ENCODE measurements at places on chromosomes 4 and X. TPM values are rescaled to one million over a fixed set of nuclear protein-coding genes. Genes with fewer than 3 reads are reported as not detected.

- H3K27me3 ChIP-seq, result no peaks in the 10 kb centered on the region
- H3K4me1 ChIP-seq, result no peaks in the 10 kb centered on the region
- no peak for DNase-seq
- H3K27ac ChIP-seq, result no peak overlapping the region
These were observed 111.8 kb downstream of the APBB2 start for GRCh38 chr4:41102414-41103092.

The CXCL11 gene
- 1.4 TPM for polyA plus RNA-seq

The MAGED4 gene
- polyA plus RNA-seq, result not detected

The GAGE13 gene
- not detected for polyA plus RNA-seq

DNA sequence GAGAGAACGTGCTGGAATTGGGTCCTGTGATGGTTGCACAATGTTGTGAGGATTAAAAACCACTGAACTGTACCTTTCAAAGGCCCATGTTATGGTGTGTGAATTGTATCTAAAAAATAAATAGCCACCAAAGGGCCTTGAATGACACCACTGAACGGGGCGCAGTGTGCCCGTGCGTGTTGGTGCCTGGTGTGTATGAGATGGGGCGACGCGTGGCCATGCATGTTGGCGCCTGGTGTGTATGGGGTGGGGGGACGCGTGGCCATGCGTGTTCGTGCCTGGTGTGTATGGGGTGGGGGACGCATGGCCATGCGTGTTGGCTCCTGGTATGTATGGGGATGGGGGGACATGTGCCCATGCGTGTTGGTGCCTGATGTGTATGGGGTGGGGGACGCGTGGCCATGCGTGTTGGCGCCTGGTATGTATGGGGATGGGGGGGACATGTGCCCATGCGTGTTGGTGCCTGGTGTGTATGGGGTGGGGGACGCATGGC lies 66.6 kb upstream of the HELT start:
- H3K36me3 ChIP-seq, result no peaks in the 10 kb centered on the region
- H3K4me3 ChIP-seq, result no peak overlapping the region
- no peak overlapping the region for H3K27ac ChIP-seq
- H3K27me3 ChIP-seq, result peaks cover 5% of the 10 kb centered on the region

- no peak overlapping the region for H3K4me3 ChIP-seq
- no peaks in the 10 kb centered on the region for H3K36me3 ChIP-seq
- DNase-seq, result no peak
- no peaks in the 10 kb centered on the region for H3K4me1 ChIP-seq
- no peaks in the 10 kb centered on the region for H3K27me3 ChIP-seq
- H3K27ac ChIP-seq, result no peak overlapping the region
These were observed 85.2 kb upstream of the SLIT2 start for GRCh38 chr4:20166544-20166943.

- H3K4me1 ChIP-seq, result no peaks in the 10 kb centered on the region
- H3K27ac ChIP-seq, result no peak overlapping the region
- no peaks in the 10 kb centered on the region for H3K36me3 ChIP-seq
These were observed 22.0 kb upstream of the PHKA2 start for GRCh38 chrX:19005909-19006308.

DNA sequence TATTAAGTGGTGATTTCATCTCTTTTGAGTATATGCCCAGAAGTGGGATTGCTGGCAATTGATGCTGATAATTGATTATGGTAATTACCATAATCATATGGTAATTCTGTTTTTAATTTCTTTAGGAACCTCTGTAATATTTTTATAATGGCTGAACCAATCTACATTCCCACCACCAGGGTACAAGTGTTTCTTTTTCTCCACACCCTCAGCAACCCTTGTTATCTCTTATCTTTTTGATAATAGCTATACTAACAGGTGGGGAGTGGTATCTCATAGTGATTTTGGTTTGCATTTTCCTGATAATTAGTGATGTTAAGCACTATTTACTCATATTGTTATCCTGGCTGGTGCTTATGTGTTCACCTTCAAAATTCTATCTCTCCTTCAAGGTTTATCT lies 212.6 kb downstream of the FMR1NB start:
- DNase-seq, result no peak
- H3K4me1 ChIP-seq, result no peaks in the 10 kb centered on the region
- H3K4me3 ChIP-seq, result no peak overlapping the region
- no peak overlapping the region for H3K27ac ChIP-seq
- H3K36me3 ChIP-seq, result no peaks in the 10 kb centered on the region
- no peaks in the 10 kb centered on the region for H3K27me3 ChIP-seq

The ELF4 gene
- polyA plus RNA-seq, result 13.7 TPM

The MAGEA2 gene
- polyA plus RNA-seq, result not detected

GRCh38 chr4:86400216-86400615 lies 40.4 kb upstream of the MAPK10 start:
- H3K36me3 ChIP-seq, result no peaks in the 10 kb centered on the region
- no peaks in the 10 kb centered on the region for H3K4me1 ChIP-seq
- H3K4me3 ChIP-seq, result no peak overlapping the region
- no peaks in the 10 kb centered on the region for H3K27me3 ChIP-seq
- DNase-seq, result no peak

DNA sequence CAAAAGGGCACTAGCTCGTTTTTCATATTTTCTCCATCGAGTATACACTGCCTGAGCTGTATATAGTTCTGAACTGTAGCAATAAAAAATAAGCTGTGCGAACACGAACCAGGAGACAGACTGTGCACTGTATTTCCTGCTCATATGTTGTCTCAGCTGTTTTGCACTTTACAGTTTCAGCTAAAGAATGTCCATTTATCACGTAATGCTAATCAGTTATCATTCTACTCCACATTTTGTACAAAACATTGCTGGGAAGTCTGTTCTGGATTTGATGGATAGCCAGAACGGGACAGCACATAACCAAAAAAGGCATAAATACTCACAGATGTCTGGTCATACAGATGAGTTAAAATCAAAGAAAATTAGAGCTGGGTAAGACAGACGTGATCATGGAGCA lies 315.5 kb upstream of the ADGRL3 start:
- no peaks in the 10 kb centered on the region for H3K27me3 ChIP-seq
- no peak for DNase-seq
- no peaks in the 10 kb centered on the region for H3K36me3 ChIP-seq
- no peak overlapping the region for H3K4me3 ChIP-seq

DNA sequence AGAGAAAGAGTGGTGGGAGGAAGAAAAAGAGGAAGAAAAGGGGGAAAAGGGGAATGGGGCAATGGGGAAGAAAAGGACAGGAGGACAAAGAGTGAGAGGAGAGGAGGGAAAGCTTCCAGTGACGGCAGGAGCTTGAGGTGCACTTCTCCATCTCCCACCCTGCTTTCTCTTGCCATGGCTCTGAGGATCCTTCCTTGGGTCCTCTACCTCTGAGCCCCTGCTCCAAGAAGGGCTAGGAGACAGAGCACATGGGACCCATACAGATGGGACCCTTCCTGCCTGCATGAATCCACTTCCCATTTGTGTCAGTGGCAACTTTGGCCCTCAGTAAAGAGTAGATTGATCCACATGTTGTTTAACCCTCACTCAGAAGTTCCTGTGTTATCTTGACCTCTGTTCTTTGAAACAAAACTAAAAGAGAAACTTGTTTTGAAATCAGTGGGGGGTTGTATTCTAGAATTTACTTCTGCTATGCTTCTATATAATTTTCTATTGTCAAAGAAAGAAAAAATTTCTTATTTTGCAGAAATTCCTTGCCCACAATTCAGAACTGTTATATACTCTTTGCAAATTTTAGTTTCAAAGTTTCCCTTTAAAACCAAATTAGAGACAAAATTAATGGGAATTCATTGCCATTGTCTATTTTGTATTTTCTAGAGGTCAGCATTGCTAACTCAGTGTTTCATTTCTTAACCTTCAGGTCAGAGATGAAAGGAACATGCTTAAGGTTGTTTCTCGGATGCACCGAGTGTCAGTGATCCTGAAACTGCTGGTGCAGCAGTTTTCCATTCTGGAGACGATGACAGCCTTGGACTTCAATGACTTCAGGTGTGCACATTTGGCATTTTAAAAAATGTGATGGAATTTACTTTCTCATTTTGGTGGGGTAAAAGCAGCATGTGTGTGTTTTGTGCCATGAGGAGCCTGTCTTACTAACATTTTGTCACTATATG lies 5.0 kb downstream of the TDO2 start:
- no peak overlapping the region for H3K27ac ChIP-seq
- no peaks in the 10 kb centered on the region for H3K27me3 ChIP-seq
- H3K4me1 ChIP-seq, result no peaks in the 10 kb centered on the region
- DNase-seq, result no peak
- no peak overlapping the region for H3K4me3 ChIP-seq
- H3K36me3 ChIP-seq, result no peaks in the 10 kb centered on the region

DNA sequence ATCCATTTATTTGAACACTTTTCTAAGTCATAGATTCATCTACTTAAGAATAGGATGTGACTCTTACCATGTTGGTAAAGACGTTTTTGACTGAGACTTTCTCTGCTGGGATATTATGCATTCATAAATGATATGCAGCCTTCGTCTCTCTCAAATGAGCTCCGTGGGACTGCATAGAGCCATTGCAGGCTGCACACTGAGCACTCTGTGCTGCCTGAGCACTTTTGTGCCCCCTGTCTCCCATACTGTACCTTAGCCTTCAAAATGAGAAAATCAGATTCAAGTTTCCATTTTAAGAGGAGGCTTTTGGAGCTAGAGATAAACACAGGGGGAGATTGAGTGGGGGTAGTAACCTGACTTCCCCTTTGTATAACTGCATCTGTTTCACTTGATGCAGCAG lies 433.6 kb downstream of the ZIC3 start:
- DNase-seq, result no peak
- H3K27ac ChIP-seq, result no peak overlapping the region
- no peak overlapping the region for H3K4me3 ChIP-seq
- no peaks in the 10 kb centered on the region for H3K27me3 ChIP-seq
- no peaks in the 10 kb centered on the region for H3K4me1 ChIP-seq

- no peak overlapping the region for H3K4me3 ChIP-seq
- H3K4me1 ChIP-seq, result no peaks in the 10 kb centered on the region
- no peak for DNase-seq
These were observed 9.8 kb downstream of the BGN start for GRCh38 chrX:153504445-153505016.

The ARSJ gene
- polyA plus RNA-seq, result 13.8 TPM

GRCh38 chrX:48451708-48452107 lies 18.4 kb downstream of the SLC38A5 start:
- H3K27me3 ChIP-seq, result no peaks in the 10 kb centered on the region
- no peaks in the 10 kb centered on the region for H3K36me3 ChIP-seq
- H3K27ac ChIP-seq, result no peak overlapping the region
- no peak overlapping the region for H3K4me3 ChIP-seq

The KLHL8 gene
- 6.7 TPM for polyA plus RNA-seq

Measured in keratinocyte (primary cell).